Calu3 (cell line): ENCODE measurements at places on chromosomes 2 and 18. TPM values are rescaled to one million over a fixed set of nuclear protein-coding genes. Genes with fewer than 3 reads are reported as not detected.

DNA sequence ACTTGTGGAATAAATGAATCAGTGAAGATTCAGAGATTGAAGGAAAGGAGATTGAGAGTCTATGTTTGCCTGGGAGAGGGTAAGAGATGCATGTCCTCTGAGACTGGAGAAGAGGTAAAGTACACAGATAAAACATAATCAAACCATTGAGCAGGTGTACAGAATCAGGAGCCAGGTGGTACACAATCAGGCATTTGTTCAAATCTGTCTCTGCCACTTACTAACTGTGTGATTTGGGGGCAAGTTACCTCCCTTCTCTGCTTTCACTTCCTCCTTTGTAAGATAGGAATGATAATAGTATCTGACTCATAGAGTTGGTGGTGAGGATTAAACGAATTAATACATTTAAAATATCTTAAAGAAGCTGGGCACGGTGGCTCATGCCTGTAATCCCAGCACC lies 94.0 kb downstream of the CDK15 start:
- DNase-seq, result peak; percentile 32

DNA sequence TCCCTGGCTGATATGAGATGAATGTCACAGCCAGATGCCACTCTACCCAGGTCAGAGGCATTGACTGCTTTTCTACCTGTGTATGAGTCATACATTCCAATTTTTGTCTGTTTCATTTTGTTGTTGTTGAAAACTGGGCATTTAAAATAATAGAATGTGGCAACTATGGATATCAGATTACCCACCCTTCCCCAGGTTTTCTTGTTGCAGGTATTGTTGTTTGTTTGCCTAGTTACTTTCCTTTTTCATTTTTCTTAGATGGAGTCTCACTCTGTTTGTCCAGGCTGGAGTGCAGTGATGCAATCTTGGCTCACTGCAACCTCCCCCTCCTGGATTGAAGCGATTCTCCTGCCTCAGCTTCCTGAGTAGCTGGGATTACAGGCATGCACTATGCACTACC lies 70.2 kb downstream of the LRRC30 start:
- peak; percentile 55 for DNase-seq

- DNase-seq, result no peak
These were observed 48.0 kb upstream of the NFE2L2 start for GRCh38 chr2:177312562-177312961.

Gene HRH4
- total RNA-seq, result 0.09 TPM in 1 of 2 replicates, not detected in the other

Gene LGALSL
- 9.3 and 12.1 TPM in 2 replicates for total RNA-seq

Gene NTSR2
- total RNA-seq, result not detected in 2 replicates

DNA sequence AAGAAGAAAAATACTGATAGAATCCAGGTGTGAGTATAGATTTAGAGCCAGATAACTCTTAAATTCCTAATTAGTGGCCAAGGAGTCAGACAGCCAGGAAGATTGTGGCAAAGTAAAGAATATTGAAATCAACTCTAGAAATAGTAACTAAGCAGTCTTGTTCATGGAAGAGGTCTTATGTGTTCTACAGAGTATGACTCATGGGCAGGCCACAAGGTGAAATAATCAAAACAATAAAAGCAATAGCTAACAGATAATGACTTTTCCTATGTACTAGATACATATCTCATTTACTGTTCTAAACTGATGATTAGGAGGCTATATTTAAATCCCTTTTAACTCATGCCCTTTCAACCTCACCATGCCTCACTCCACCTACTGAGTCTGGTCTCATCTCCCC lies 227.4 kb upstream of the COL3A1 start:
- no peak for DNase-seq

DNA sequence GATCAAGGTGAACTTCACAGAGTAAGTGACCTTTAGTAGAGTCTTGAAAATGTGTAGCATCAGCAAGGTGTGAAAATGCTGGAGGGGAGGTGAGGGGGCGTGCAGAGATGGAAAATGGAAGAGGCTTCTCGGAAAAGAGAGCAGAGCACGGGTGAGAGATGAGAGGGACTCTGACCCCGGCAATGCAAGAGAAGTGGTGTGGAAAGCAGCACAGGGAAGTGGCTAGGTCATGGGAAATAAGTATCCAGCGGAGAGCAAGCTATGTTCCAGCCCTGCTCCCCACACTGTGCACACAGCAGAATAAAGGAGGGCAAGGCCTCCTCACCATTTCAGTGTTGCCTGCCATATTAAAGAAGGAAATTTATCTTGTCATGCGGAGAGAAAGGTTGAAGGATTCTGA lies 241.7 kb upstream of the DOK6 start:
- DNase-seq, result no peak

- no peak for DNase-seq
These were observed 187.6 kb downstream of the ZNF521 start for GRCh38 chr18:25164211-25164847.

Gene SCN2A
- 0.07 and 0.19 TPM in 2 replicates for total RNA-seq

Gene FEV
- not detected in 2 replicates for total RNA-seq

DNA sequence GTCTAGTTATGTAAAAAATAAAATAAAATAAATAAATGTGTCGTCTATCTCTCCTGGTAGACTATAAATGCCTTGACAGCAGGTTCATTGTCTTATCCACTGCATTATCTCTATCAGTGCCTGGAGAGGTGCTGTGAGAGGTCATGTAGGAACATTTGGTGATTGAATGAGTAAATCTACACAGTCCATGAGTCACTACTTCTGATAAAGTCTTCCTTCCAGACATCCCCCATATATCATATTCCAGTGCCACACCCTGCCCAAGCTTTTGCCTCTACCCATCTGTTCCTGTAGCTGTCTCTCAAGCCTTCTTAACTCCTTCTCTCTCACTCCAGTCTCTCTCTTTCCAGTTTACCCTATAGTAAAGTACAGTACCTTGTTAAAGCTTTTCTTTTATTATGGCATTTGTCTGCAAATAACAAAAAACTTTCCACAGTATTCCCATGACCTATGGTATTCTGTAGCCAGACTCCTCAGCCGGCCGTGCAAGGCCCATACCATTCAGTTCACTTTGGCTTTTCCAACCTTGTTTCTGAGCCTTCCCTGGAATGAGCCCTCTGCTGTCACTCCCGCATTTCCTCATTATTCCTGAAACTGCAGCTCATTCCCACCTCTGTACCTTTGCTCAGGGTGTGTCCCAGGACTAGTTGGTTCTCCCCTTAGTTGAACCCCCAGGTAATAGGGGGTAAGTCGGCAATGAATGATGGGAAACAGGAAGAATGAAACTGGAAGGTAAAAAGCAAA lies 37.5 kb downstream of the ANXA4 start:
- peak; percentile 44 for DNase-seq

DNA sequence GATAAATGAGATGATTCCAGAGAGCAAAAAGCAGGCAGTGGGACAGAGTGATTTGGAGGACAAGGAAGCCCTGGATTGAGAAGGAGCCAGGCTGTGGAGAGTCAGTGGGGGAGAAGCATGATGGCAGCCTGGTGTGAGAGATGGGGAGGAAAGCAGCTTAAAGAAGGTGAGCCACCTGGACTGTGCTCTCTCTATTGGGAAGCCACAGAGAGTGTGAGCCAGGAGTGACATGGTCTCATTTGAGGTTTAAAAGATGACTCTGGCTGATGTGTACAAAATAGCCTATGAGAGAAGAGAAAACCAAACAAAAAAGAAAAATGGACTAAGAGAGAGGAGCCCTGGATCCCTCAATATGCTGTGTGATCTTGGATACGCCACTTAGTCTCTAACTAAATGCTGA lies 12.9 kb upstream of the EPAS1 start:
- DNase-seq, result no peak

DNA sequence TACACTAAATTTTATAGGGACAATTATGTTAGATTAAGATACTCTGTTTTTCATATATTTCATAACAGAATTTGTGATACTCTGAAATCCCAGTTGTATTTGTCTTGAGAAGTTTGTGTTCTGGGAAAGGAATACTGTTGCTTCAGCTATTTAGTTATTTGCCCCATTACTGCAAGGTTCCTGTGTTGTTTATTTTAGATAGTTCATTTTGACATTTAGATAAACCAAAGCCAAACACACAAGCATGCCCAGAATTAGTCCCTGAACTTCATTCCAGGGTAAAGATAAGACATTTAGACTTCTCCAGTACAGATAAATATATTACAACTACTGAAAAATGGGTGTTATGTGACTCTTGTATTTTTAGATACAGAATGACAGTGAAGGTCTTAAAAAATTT lies 74.7 kb downstream of the BMPR2 start:
- no peak for DNase-seq

GRCh38 chr2:60556576-60557485 lies 3.4 kb upstream of the BCL11A start:
- no peak for DNase-seq

Gene CELF4
- 5.8 and 7.8 TPM in 2 replicates for total RNA-seq

DNA sequence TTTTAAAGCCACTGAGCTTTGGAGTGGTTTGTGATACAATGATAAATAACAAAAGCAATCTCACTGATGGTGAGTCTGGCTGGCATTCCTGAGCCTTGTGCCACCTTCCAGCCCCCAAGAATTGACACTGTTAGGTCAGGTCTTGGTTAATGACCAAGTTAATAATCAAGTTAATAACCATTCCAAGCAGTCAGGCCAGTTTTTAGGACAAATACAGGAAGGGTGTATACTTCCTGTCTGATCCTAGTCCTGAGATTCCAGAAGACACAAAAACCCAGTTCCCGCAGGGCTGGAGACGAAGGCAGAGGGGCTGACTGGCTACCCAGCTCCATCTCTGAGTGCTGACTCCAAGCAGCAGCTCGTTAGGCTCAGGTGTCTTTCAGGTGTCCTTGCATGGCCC lies 74.6 kb upstream of the LAPTM4A start:
- no peak for DNase-seq

DNA sequence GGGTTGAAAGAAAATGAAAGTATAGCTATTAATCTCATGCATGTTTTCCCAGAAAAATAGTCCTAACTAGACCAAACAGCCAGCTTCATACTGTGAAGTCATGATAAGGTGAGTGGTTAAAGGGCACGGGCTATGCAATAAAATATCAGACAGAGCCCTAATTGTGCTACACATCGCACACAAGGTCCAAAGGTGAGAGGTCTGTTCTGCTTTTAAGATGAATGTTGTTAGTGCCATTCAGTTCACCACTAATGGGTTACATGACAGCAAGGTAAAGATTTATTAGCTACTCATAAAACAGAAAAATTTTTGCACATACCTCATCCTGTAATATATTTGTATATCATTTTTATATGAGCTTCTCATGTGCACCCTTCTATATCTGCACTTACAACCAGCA lies 105.0 kb upstream of the STK17B start:
- no peak for DNase-seq

DNA sequence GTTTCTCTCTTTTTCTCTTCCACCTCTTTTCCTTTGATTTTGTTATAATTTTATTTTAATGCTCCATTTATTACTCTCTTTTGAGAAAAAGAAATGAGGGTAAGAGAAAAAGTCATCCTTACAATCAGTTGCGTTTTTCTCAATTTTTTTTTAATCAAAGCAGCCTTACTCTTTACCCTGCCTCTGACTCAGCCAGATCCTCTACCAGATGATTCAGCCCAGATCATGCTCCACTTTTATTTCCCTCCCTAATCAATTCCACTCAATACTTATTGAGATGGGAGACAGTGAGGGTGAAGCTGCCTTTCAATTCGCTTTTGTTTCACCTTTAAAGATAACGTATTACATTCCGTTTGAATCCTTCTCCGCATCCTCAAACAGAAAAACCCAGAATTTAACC lies 337.9 kb downstream of the SATB2 start:
- no peak for DNase-seq

Gene SCG2
- 0.52 and 0.56 TPM in 2 replicates for total RNA-seq

Gene NMS
- not detected in 2 replicates for total RNA-seq

GRCh38 chr18:28204154-28204553 lies 27.2 kb upstream of the CDH2 start:
- DNase-seq, result peak; percentile 11

Gene TMEM37
- total RNA-seq, result 0.61 and 0.76 TPM in 2 replicates

Gene M1AP
- total RNA-seq, result not detected in 2 replicates

Gene ITPRIPL1
- total RNA-seq, result 1.2 and 1.7 TPM in 2 replicates

- peak; percentile 74 for DNase-seq
These were observed 267.4 kb downstream of the PHLPP1 start for GRCh38 chr18:62982600-62983251.

Gene ALPP
- not detected in 2 replicates for total RNA-seq
